Activated CD4-positive, alpha-beta T cell treated with anti-CD3 and anti-CD28 coated beads for 4 hours (primary cell): ENCODE measurements at places on chromosomes 3 and 15.

DNA sequence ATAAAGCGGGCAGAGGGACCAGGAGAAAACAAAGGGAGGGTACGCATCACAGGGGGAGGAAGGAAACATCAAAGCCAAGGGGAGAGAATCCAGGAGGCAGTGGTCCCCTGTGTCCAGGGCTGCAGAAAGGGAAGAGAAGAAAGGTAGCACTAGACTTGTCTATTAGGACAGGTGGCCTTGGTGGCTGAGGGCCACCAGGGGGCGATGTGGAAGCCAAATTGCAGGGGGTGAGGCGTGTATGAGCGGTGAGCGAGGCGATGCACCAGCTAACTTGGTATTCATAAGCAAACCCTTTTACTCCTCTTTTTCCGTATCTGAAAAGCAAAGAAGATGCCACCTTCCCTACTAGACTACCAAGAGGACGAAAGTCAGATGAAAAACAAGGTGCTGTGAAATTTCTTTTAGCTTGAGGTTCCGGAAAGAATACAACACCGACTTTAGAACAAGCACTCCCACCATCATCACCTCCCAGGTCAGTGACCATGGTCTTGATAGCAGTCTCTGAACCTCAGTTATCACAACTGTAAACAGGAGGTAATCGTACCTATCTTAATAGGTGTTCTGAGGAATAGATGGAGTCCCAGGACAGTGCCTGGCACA lies 654.4 kb upstream of the ADAMTS9 start:
- DNase-seq = no peak

GRCh38 chr3:101478980-101479379 lies 34.0 kb downstream of the SENP7 start:
- no peak for DNase-seq

GRCh38 chr15:51051776-51052175 lies 42.9 kb downstream of the TNFAIP8L3 start:
- no peak for DNase-seq

DNA sequence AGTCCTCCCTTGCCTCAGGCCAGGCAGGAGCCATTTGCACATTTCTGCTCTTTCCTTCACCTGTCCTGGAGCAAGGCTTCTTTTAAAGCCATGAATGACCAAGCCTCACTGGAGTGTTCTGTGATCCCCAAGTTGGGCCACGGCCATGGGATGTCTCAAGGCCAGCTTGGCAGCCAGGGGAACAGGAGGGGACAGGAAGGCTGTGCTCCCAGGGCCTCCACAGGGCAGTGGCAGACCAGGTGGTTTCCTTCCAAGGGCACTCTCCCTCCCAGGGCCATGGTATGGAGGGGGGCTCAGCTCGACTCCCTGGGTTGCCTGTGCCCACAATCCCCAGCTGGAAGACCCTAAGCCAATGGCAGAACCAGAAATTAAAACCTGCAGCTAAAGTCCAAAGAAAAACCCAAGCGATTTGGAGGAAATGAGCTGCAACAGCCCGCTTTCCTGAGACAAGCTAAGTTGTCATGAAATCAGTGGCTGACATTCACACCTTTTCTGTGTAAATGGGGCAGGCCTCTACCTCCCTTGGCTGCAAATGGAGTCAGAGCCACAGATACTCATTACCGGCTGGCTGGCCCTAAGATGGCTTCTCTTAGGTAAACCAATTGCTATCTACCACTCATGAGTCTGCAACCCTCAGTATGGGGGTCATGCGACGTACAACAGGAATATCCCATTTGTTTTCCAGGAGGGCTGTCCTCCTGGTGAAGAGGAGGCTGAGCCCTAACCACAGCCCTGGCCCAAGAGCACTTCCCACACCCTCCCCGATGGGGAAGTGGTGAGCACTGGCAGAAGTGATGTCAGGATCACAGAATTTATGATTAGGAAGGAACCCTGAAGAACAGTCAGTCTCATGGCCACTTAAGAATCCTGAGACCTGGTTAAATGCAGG lies 83.3 kb downstream of the SNRK start:
- DNase-seq = no peak

GRCh38 chr3:14151471-14152083 lies 26.7 kb downstream of the TMEM43 start:
- DNase-seq = no peak

DNA sequence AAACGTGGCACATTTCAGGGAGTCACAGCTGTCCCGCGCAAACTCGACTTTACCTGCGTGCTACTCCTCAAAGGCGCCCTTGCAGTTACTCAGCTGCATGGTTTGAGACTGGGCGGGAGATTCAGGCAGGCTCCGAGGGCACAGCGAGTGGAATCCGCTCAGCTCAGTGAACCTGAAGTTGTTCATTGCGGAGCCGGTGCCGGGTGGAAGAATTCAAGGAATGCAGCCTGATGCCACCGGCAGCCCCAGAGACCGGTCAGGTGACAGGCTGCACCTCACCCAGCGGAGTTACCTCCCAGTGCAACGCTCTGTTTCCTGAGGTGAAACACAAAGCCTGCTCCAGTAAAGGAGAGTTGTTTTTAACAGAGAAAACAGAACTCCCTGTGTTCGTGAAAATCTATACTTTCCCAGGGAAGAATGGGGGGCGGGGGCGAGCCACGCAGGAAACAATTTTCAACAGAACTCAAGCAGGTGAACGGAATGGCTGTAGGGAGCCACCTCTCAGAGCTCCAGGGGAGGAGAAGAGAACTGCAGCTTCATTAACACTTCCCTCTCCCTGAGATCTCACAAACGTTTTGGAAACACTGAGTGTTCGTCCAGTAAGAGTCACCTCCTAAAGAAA lies 3.8 kb downstream of the VEPH1 start:
- DNase-seq = no peak

GRCh38 chr3:120641696-120642246 lies 40.3 kb downstream of the HGD start:
- DNase-seq = no peak

- no peak for DNase-seq
These were observed 14.1 kb downstream of the SIDT1 start for GRCh38 chr3:113546414-113546893.

GRCh38 chr15:90617171-90617570 lies 87.4 kb downstream of the CRTC3 start:
- no peak for DNase-seq

GRCh38 chr15:24878153-24878552 lies 76.6 kb upstream of the SNRPN start:
- DNase-seq = no peak

GRCh38 chr15:88704791-88705768 lies 66.3 kb downstream of the ISG20 start:
- DNase-seq = no peak

DNA sequence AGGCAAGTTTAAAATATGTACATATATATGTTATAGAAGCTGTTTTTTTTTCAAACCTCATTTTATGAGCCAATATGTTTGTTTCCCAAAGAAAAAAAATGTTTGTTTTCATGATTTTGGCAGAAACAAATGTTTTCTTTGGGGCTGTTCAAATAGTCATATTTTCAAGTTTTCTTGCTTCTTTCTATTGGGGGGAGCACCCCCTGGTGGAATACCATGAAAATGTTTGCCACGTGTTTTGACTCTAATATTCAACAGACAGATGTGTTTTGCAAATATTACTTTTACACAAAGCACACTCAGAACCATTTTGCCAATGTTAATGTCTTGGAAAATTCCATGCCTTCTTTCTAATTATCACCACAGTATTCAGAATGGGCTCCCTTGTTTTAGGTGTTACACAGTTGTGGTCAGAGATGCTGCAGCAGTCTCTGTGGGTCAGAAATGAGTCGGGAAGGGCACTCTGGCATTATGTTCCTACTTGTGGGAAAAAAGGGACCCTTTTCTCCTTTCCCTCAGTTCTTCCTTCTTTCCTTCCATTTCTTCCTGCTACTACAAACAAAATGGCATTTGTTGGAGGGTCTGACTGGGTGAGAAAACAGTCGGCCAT lies 817.0 kb downstream of the TUSC7 start:
- no peak for DNase-seq

GRCh38 chr3:131501949-131502348 lies 822 bp downstream of the MRPL3 start:
- no peak for DNase-seq

DNA sequence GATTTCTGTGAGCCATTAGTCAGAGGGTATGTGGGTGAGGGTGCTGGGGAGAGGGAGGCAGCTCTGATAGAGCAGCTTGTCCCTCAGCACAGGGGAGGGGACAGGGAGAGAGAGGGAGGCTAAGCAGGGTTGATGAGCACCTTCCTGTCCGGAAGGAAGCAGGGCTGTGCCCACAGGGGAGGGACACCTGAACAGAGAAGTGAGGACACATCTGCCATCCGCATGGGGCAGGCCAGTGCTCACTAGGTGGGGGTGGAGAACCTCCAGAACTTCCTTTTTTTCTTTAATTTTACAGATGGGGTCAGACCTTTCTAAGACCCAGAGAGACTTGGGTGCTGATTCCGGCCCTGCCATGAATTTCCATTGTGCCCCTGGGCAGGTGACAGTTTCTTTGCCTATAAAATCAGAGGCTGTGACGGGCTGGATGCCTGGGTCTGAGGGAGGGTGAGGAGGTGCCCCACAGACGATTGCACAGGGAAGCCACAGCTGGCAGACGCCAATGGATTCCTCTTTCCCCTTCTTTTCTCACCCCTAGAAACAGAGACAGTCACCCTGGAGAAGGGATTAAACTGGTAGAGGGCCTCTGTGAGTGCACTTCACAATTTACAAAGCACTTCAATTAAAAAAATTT lies 4.1 kb upstream of the TGM5 start:
- DNase-seq = no peak

GRCh38 chr15:37933666-37934065 lies 774 bp upstream of the TMCO5A start:
- no peak for DNase-seq

GRCh38 chr3:150756491-150757059 lies 6.4 kb downstream of the SIAH2 start:
- no peak for DNase-seq

GRCh38 chr3:5725801-5726200 lies 538.3 kb downstream of the EDEM1 start:
- DNase-seq = no peak

- DNase-seq = no peak
These were observed 96.8 kb downstream of the ZNF385D start for GRCh38 chr3:21654241-21654640.

DNA sequence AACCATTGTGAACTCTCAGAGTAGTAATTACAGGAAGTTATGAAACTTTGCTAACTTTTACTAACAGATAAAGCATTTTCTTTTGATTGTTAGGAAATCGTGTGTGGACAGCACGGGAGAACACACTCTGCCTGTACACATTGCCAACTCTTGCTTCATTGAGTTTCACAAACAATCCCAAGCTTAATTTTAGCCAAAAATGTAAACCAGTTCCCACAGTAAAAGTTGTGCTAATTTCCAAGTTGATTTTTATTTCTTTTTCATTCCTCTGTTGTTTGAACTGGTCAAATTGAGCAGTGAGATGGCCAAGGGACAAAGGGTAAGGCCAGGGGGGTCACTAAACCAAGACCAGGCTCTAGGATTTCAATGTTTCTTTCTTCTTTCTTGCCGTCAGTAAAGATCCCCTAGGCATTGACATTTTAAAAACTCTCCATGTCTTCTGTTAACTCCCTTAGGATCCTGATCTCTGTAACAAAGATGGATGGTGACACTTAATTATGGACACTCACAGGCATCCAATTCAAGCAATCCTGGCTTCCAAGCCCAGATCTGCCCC lies 414.9 kb downstream of the RBMS3 start:
- no peak for DNase-seq

GRCh38 chr3:154003649-154004048 lies 117.5 kb upstream of the ARHGEF26 start:
- no peak for DNase-seq

DNA sequence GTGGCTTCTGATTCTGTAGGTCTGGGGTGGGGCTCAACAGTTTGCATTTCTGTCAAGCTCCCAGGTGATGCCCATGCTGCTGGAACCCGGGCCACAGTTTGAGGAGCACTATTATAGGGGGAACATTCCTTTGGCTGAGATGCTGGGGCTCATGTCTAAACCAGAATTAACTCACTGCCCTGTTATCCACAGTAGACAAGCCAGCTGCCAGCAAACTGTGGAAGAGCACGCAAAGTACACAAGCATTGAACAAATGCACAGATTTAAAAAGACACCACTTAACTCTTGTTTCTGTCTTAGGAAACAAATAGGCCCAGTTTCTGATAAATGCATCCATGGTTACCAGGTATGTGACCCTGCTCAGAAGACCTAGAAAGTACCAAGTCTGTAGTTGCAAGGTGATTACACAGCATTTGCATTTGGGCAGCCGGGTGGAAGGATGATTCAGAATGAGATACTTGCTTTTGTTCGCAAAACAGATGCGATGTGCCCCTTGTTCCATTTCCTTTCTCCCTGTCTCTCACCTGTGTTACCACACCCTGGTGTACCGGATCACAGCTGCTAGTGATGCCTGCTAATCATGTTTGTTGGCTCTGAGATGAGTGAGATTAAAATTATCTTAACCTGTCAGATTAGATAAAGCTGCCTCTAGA lies 12.4 kb downstream of the GYG1 start:
- DNase-seq = no peak

DNA sequence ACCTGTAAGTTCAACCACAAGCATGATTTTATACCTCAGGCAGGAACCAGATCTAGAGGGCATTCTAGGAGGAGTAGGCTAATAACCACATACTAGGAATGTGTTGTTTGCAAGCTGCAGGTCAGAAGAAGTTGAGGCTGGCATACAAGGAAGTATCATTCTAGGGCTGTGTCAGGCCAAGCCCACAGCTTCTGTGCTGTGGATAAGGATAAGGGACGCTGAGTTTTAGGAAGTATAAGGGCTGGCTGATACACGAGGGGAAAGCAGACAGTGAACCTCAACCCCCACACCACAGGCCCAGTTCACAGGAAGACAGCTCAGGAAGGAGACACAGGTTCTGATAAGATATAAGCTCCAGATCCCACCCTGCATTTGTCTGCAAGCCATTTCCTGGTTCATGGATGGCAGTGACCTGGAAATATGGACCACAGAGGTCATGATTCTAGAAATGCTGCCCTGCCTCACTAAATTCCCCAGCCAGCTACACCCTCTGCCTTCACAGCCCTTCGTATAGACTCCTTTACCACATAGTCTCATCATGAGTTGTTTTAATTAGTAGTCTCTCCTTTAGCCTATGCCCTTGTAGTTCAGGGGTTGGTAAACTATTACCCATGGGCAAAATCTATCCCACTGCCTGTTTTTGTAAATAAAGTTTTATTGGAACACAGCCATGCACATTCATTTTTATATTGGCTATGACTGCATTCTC lies 260.7 kb downstream of the OPA1 start:
- DNase-seq = no peak

DNA sequence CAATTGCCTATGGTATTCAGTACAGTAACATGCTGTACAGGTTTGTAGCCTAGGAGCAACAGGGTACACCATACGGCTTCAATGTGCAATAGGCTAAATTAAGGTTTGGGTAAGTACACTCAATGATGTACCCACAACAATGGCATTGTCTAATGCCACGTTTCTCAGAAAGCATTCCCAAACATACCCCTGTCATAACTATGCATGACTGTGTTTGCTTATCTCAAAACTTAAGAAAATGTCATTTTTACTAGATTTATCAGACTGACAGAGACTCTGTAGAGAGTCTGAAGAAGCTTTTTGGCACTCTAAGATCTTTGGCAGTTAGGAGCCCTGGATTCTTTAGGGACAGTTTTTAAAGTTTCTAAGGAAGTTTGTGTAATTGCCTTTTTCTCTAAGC lies 59.9 kb downstream of the MECOM start:
- no peak for DNase-seq
